ENCODE measurements at places on chromosomes 6 and 20. TPM values are rescaled to one million over a fixed set of nuclear protein-coding genes. Genes with fewer than 3 reads are reported as not detected.
A peak's percentile ranks its signal among the peaks of the same experiment; 100 is the strongest.

DNA sequence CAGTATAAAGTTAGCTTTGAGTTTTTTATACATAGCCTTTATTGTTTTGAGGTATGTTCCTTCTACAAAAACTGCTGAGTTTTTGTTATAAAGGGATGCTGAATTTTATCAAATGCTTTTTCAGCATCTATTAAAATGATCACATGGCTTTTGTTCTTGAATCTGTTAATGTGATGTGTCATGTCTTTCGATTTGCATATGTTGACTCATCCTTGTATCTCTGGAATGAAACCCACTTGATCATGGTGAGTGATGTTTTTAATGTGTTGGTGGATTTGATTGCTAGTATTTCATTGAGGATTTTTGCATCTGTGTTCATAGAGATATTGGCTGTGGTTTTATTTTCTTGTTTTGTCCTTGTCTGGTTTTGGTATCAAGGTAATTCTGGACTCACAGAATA lies 24.7 kb upstream of the BLCAP start:
- DNase-seq, result peak; percentile 47

ZNF311 gene
- total RNA-seq, result 3.3 TPM

GRCh38 chr6:160420253-160420968 lies 72.2 kb downstream of the SLC22A3 start:
- DNase-seq, result peak; percentile 81

DNA sequence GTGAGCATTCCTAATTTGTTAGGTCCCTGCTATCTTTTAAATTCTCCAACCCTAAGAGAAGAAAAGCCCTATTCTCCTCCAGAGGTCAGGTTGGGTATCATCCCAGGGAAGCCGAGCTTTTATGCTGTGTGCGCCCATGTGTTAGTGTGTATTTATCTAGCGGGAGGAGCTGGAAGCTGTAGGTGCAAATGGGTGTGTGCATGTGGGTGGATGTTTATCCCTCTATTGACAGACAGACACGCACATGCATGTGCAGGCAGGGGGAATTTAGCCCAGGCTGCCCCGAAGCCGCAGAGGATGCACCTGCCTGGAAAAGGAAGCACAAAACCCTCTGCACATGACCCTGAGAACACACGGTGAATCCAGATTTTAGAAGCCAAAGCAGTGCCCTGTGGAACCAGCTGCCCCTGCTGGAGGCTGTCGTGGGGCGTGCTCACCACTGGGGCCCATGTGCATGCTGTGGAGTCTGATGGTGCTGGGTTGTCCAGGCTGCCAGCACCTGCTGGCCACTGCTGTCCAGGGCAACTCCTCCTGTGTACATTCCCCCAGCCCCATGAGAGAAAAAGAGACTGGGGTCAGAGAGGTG lies 397.5 kb downstream of the TAF4 start:
- no peak for DNase-seq

GRCh38 chr20:24419786-24420185 lies 49.6 kb upstream of the SYNDIG1 start:
- DNase-seq, result no peak

DNA sequence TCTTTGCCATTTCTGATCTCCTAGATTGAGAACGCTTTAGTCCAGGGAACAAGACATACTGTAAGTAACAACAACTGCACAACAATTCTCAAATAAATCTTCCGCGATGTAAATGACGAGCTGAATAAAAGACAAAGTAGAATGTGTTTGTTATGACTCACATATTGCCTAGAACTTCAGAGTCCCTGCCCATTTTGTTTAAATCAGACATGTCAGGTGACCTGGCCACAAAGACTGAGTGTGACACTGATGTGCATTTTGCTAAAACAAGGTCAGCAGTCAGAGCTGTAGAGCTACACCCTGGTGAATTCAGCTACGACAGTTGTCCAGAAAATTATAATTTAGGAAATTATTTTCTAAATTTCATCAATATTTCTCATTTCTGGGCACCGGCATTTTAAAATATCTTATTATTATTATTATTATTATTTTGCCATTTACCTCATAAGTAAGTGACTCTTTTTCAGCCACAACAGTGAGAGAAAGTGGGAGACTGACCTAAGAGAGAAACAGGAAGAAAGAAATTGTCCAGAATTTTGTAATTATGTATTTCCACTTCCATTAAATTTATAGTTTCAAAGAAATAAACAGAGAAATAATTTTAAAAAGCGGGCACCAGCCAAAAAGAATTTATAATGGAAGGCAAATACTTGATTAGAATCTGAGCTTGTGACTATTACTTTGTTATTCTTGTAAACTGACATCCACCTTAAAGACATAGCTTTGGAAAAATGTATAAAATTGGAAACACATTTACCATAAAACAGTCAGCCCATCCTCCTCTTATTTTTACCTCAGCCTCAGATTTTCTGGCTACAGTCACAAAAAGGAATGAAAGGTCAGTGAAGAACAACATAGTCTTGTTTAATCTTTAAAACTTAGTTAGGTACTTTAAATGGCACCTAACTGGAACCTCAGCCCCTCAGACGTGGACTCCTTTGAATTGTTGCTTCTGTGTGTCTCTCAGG lies 157.0 kb upstream of the CITED2 start:
- DNase-seq, result no peak

SIRPA gene
- total RNA-seq, result 35.1 TPM

EXOC2 gene
- 27.0 TPM for total RNA-seq

DNA sequence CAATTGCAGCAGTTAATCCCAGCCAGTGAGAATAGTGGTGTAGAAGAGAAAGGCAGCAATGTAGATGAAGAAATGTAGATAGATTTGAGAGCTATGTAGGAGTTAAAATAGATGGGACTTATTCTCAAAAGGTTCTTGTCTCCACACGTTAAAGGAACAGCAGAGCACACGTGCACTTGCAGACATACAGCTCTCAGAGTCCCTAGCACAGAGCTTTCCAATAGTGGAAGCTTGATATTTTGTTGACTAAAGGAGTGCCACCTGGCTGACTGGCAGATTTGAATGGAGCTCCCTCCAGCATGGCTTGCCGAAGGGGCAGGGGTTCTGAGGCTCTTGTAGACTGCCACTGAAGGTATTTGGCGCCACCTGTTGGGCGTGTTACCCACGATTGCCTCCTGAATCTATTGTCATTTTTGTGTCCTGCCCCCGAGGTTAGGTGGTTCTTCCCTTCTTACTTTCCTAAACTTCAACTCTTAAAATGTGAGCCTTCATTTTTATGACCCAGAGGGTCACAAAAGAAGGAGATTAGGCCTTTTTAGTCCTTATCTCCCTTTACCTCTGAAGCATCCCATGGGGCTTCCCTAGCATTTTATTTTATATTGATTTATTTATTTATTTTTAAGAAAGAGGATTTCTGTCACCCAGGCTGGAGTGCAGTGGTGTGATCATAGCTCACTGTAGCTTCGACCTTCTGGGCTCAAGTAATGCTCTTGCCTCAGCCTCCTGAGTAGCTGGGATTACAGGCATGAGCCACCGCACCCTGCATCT lies 16.4 kb downstream of the BRD2 start:
- peak; percentile 64 for DNase-seq

PSMA7 gene
- 371 TPM for total RNA-seq

GRCh38 chr6:157561929-157562810 lies 181.2 kb downstream of the ZDHHC14 start:
- no peak for DNase-seq

DNA sequence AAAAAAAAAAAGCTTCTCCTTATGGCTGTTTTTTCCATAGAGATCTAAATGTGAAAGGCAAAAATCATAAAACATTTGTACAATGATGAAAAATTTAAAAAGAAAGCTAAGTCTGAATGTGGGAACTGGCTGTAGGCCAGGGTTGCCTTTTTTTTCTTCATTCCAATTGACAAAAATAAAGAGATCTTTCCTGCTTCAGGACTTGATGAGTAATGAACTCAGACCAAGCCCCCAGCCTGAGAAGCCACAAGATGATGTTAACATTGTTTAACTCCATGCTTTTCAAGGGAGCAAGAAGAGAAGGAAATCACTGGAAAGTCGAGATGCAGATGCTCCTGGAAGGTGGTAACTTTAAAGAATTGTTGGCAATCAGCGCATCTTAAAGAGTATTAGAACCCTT lies 41.4 kb downstream of the TRMT6 start:
- no peak for DNase-seq

DNA sequence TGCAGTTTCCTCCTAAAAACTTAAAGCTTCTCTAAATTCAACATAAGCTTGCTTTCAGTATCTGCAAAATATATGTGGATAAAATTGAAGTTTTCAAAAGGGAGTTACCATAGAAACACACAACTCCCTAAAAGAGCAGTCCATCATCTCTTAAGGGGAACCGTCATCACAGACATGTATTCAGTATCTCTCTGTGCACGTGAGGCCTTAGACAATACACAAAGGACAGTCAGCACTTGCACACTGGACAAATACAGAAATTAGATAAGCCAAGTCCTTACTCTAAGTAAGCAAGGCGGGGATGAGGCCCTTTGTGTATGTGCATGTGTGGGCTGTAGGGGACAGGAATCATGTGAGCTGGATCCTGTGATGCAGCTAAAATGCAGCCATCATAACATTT lies 136.6 kb downstream of the BACH2 start:
- DNase-seq, result no peak

PDE10A gene
- not detected for total RNA-seq

GRCh38 chr6:54860132-54860531 lies 13.6 kb downstream of the FAM83B start:
- DNase-seq, result no peak

DNA sequence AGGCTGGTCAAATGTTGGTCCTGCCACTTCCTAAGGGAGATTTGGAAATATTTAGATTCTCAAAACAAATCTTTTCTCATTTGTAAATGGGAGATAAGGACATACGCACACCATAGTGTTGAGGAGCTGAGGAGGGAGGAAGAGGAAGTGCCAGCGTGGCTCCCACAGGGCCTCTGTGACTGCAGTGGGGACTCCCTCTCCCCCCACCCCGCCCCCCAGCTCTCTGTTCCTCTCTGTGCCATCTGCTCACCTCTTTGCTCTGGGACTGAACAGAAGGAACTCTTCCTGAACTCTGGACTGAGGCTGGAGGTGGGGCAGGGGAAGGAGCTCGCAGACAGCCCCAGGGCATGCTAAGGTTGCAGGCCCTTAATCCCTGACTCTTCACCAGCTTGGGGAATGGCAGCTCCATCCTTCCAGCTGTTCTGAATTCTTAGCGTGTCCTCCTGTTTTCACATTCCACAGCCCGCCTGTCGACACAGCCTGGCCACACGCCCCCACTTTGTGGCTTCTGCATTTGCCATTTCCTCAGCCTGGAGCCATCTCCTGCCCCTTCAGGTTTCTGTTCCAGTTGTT lies 11.4 kb downstream of the DDX27 start:
- DNase-seq, result no peak

GRCh38 chr20:25247518-25247955 lies 348 bp upstream of the PYGB start:
- DNase-seq, result peak; percentile 60

DNA sequence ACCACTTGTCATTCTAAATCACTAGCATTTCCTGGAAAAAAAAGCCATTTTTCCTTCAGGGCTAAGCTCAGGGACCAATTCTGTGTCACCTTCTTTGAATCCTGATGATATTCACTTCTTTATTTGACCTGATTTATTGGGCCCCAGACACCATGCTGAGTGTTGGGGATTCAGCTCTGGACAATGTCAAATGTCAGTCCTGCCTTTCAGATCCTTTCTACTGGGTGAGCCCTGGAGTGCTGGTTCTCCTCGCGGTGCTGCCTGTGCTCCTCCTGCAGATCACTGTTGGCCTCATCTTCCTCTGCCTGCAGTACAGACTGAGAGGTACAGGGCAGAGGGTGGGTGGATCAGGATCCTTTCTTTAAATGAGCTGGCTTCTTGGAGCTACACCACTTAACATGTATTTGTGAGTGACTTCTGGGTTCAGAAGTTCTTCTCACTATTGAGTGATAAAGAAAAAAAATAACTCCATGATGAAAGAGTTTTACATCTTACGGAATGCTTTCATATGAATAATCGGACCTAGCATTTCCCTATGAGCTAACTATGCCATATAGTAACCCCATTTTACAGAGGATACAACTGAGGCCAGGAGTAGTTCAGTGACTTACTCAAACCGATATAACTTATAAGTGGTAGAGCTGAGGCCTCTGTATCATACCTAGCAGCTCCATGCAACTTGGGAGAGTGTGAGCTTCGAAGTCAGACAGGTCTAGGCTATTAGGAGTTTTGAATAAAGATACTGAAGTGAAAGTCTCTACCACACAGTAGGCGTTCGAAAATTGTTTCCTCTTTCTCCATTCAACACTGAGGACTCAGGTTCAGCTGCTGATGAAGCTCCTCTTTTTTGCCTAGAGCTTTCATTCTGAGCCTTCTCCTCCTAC lies 9.3 kb downstream of the MOG start:
- no peak for DNase-seq

DNA sequence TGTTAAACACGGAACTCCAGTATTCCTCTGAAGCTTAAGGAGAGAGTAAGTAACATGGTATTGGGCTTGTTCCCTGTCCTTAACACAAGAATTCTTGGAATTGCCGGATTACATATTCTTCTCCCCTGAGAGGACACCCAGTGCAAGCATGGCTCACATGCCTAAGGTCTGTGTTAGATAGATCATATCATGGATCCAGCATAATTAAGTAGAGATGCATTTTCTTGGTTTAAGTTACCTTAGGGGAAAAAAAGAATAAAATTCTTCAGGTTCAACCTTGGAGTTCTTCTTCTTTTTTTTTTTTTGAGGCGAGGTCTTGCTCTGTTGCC lies 53.9 kb downstream of the AKAP12 start:
- no peak for DNase-seq

DNA sequence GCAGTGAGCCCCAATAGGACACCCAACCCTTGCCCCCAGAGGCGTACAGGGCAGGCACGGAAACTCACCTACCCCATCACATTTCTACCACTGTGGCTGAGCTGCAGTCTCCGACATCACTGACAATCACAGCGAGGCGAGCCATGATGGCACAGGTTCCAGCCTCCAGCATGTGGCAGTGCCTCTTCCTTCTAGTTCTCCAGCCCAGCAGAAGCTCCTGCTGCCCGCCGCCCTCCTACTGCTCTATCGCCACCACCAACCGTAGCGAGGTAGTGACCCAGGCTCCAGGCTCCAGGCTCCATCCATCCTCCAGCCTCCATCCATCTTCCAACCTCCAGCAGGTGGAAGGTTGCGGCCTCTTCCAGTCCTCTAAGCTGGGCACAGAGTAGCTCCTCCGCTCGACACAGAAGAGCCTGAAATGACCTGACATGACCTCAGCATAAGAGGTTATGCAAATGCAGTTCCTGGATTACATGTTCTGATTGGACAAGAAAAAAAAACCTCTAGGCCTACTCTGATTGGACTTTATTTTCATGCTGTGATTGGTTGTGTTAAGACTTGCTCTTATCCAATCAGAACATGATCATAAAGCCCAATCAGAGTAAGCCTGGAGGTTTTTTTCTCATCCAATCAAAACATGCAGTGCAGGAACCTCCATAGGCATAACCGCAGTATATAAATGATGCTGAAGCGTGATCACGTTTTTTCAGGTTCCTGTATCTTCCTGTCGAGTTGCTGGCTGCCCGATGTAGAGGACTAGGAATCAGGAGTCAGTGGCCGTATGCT lies 438.9 kb upstream of the ZNF337 start:
- DNase-seq, result no peak

MYLK4 gene
- 0.24 TPM for total RNA-seq

DNA sequence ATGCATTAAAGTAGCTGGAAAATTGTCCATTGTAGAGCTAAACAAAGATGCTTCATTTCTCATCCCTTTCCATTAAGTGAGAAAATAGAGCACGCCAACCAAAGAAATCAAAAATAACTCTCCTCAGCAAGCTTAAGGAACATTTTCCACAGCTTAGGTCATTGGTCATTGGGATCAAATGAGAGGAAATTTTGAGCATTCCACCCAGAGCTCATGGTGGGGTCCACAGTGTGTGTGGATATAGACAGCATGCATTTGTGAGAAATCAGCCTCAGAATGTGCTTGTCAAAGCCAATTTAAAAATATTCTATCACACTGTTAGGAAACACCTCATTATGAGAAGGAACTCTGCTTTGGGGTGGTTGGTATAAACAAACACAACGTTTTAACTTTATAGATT lies 97.2 kb downstream of the HDGFL1 start:
- no peak for DNase-seq

All from foreskin keratinocyte (primary cell).